Activated T-cell treated with anti-CD3 and anti-CD28 coated beads for 48 hours (primary cell): ENCODE measurements at places on chromosomes 4 and X.

GRCh38 chr4:169975131-169975837, 50.9 kb downstream of the MFAP3L start:
- DNase-seq, result no peak

DNA sequence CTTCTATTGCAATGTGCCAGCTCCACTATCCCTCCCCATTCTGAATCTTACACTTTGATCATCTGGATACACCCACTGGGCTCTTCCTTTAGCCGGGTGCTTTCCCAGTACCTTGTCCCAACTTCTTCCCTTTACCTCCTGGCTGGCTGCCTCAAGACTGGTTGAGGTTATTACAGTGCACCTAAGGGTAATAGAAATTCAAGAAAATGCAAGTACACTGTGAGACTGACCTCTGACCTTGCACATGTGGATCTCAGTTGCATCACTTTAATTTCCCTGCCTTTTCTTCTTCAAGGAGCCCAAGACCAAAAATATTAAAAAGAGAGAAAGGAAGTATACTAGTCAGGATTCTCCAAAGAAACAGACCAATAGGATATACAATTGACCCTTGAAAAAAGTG, 53.9 kb upstream of the NOCT start:
- DNase-seq, result no peak

- no peak for DNase-seq
Observed at GRCh38 chrX:29257521-29257920, 670.3 kb downstream of the IL1RAPL1 start.

DNA sequence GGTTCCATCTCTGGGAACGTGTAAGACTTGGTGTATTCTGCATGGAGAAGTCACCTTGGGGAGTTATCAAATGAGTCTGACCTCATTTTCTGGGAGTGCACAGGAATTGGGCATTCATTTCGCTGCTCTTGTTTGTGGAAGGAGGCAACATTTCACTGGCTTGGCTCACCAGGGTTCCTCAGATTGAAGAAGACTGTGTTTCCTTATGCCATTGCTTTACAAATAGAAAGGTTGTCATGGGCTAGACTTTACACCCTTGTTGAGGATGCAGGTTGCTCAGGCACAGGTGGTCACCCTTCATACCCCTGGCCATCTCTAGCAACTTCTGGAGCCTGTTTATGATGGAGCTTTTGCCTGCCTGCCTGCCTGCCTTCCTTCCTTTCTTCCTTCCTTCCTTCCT, 114.4 kb downstream of the AASDH start:
- no peak for DNase-seq
